ENCODE measurements at places on chromosomes 6 and 20.

DNA sequence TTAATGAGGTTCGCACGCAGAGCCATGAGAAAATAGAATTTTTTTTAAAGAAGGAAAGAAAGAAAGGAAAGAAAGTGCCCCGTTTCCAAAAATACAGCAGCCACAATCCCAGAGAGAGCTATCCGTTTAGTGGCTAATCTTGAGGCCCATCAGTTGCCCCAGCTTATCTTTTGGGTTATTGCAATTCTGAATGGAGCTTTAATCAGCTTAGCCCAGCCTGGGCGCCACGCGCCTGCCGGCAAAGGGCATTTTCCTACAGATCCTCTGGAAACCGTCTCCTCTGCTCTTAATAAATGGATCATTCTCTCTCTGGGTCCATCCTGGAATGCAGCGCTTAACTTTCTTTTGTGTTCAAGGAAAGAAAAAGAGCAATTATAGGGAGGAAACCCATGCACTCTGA, 413.3 kb downstream of the MAFB start:
- DNase-seq = no peak

GRCh38 chr6:161568885-161569456, 295.1 kb upstream of the AGPAT4 start:
- DNase-seq = no peak

- DNase-seq = no peak
Observed at GRCh38 chr20:18628330-18628920, 40.6 kb downstream of the DTD1 start.

GRCh38 chr6:11206576-11206975, 25.9 kb downstream of the NEDD9 start:
- no peak for DNase-seq

DNA sequence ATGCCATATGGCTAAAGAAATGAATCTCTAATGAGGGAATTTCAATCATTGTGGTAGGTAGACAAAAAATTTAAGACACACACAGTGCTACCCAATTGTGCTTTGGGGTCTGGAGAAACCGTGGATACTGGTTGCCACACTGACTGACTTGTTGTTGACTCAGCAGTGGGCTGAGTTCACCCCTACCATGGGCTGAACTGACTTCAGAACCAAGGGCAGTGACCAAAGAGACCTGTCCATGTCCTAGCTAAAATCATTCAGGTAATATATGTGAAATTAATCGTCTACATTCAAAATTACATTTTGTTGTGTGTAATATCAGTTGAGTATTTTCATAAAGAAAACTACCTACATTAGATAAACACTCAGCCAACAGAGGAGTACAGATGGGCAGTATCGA, 131.6 kb downstream of the PDE7B start:
- DNase-seq = no peak

GRCh38 chr20:2946988-2947961, 74.0 kb downstream of the PTPRA start:
- DNase-seq = no peak

DNA sequence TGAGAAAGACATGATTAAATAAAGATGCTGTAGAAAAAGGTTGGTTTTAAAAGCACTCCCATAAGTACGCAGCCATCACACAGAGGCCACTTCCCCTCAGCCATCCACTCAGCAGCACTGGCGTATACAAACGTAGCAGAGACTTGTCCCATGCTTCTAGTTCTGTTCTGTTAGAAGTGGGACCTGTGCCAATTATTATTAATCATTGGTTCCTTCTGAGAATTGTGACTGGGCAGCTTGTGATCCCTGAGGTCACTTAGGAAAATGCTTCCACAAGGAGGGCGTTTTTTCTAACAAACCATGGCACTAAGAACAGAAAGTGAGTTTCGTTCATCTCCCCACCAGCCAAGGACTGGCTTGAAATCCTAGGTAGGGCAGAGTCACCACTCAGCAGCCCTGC, 53.9 kb downstream of the FAM120B start:
- DNase-seq = no peak

DNA sequence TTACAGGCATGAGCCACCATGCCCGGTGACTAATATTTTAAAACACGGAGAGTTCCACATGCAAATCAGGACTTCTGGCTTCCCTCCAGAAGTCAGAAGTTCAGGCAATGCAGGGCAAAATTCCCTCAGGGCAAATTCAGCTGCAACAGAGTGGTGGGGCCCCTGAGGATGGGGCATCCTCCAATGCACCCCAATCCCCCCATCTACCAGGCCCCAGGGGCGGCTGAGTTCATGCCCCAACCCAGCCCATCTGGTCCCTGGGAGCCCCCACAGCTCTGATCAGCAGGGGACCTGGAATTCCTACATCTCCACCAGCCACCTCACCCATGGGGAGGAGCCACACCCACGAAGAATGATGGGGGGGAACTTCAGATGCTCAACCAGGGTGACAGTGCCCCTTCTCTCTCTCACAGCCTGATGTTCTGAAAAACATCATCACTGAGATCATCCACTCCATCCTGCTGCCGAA, 22.6 kb downstream of the BPIFB1 start:
- DNase-seq = no peak

- no peak for DNase-seq
Observed at GRCh38 chr6:44373051-44373450, 14.5 kb upstream of the CDC5L start.

DNA sequence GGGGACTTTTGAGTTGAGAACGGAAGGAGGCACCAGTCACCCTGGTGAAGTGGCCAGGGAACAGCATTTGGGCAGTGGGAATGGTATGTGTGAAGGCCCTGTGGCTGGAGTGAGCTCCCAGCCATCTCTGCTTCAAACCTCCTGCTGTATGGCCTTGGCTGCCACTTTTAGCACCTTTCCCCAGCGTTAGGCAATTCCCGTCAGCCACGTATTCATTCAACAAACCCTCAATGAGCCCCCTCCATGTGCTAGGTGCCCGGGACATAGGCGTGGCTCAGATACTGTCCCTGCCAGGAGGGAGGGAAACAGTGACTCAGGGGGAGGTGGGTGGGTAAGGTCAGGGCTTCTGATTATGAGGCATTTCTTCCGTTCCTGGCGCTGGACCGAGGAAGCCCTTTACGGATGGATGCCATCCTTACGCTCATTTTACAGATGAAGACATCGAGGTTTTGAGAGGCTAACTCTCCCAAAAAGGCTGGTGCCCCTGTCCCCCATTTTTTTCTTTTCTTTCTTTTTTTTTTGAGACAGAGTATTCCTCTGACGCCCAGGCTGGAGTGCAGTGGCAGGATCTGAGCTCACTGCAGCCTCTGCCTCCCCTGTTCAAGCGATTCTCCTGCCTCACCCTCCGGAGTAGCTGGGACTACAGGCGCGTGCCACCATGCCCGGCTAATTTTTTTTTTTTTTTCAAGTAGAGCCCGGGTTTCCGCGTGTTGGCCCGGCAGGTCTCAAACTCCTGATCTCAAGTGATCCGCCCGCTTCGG, 37.5 kb downstream of the SRC start:
- DNase-seq = no peak

DNA sequence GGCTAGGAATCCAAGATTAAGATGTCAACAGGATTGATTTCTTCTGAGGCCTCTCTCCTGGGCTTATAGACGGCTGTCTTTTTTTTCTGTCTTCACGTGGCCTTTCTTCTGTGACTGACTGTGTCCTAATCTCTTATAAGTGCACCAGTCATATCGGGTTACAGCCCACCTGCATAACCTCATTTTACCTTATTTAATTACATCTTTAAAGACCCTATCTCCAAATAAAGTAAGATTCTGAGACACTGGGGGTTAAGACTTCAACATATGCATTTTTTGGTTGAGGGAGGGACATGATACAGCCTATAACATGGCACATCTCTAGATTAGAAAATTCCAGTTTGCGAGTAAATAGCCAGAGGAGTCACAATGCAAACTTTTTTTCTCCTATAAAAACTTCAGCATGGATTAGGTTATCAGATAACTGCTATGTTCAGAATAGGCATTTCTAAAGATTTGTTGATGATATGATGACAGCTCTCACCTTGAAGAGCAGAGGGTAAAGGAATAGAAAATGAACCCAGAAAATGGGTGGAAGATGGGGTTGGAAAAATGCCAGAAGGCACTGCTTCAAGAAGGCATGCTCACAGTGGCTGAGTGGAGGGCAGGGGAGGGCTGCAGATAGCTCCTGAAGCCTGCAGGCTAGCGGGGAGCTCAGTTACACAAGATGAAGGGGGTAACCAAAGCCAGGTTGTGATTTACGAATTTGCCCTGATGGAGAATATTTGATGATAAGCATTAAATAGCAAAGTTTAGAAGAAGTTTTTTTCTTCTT, 8.7 kb upstream of the PDE7B start:
- no peak for DNase-seq

GRCh38 chr6:19519941-19520340, 317.2 kb upstream of the ID4 start:
- no peak for DNase-seq
